ENCODE measurements at places on chromosomes 4 and X.

DNA sequence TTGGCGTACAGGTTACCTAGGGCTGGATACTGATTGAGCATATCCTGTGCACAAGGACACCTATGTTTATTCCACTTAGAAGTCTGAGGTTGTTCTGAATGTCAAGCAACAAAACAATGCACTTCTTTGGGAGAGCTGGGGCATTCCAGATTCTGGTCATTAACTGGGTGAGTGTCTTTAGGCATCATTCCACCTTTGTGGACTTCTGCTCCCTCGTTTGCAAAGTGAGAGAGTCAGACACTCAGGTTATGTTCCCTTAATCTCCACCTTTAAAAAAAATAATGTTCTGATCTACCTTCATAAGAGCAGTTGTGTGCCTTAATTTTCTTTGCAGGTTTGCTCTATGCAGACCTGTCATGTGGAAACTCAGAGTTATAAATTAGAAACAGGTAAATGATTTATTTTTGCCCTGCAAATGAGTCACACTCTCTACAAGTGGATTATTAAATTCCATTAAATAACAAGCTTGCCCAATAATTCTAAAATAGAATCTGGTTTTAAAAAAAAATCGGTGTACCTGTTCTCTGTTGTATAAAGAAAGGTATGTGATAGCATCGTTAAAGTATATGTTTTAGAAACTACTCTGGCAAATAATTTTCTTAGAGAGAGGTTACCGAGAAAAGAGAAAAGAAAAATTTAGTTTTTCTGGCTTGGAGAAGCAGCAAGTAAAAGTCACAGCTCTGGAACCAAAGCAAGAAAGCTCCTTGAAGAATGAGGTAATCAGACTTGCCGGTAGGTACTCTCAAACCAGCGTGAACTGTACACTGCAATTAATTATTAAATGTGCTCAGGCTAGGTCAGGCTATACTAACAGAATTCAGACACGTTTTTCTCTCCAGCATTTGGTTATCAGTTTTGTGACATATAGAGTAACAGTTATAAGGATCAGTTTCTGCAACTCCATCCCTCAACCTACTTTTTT, 93.2 kb downstream of the SORBS2 start:
- no peaks in the 10 kb centered on the region for H3K36me3 ChIP-seq
- no peak overlapping the region for H3K27ac ChIP-seq

DNA sequence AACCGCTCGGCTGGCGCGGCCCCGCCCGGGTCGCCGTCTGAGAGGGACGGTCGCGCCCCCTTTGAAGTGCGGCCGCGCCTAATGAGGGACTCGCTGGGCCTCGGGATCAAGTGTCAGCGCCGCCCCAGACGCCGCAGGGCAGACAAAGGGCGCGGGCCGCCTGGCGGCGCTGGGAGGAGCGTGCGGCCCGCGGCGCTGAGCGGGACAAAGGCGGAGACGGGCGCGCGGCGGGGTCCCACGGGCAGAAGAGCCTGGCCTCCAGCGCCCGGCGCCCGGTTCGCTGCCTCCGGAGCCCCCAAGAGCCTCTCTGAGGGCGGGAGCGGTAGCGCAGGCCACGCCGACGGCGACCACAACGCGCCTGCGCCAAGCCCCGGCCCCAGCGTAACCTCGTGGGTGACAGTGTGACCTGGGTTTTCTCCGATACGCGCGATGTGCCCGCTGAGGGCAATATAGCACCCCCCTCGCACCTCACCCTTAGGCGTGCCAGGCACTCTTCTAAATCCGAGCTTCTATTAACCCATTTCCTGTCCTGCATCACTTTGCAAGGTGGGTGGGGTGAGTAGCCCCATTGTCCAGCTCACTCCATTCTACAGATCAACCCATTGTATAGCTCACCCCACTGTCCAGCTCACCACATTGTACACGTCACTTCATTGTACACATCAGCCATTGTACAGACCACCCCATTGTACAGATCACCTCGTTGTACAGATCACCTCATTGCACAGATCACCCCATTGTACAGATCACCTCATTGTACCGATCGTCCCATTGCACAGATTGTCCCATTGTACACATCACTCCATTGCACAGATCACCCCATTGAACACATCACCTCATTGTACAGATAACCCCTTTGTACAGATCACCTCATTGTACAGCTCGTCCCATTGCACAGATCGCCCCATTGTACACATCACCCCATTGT, 33.7 kb upstream of the STX18 start:
- H3K4me1 ChIP-seq: peaks cover 26% of the 10 kb centered on the region
- H3K36me3 ChIP-seq: peaks cover 7% of the 10 kb centered on the region
- H3K27ac ChIP-seq: no peak overlapping the region
- DNase-seq: peak; percentile 81

GRCh38 chrX:2262668-2263055, 238.1 kb downstream of the DHRSX start:
- H3K27ac ChIP-seq: peak overlapping the region; percentile 75
- DNase-seq: peak; percentile 29
- no peaks in the 10 kb centered on the region for H3K27me3 ChIP-seq
- H3K36me3 ChIP-seq: peaks cover 16% of the 10 kb centered on the region
- peaks cover 11% of the 10 kb centered on the region for H3K4me1 ChIP-seq

DNA sequence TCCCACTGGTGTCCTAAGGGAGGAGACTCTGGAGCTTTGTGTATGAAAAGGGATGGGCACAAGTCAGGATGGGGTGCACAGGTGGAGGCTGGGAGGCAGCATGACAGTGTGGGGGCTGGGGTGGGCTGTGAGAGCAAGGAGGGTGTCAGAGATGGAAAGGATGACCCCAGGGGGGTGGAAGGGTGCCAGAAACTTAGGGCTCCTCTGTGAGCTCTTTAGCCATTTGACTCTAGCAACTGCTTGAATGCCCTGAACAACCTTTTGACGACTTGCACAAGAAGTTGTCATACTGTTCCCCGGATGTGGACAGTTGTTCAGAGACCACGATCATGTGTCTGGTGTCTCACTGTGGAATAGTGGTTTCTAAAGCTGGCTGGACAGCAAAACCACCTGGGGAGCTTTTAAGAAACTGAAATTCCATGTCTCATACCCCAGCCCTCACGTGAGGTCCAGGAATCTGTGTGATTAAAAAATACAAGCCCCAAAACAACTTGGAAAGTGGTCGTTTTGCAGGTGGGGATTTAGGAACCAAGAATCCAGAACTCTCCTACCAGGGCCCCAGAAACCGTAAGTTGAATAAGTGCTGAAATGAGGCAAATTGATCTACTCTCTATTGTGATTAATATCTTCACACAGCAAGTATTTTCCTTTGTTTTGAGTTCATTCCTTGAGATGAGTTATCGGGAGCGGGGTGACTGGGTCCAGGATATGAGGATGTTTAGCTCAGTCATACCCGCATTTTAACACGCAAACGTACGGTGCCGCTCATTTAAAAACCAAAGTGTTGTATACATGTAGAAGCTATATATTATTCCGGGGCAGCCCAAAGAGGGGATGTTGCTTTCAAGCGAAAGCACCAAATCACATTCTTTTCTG, 3.4 kb downstream of the RHOH start:
- H3K4me1 ChIP-seq: peaks cover 62% of the 10 kb centered on the region
- no peak for DNase-seq
- no peaks in the 10 kb centered on the region for H3K36me3 ChIP-seq
- H3K27ac ChIP-seq: peak overlapping the region; percentile 86
- no peak overlapping the region for H3K4me3 ChIP-seq

GRCh38 chrX:78452356-78452755, 124.9 kb upstream of the CYSLTR1 start:
- no peak overlapping the region for H3K4me3 ChIP-seq
- no peak overlapping the region for H3K27ac ChIP-seq
- no peaks in the 10 kb centered on the region for H3K4me1 ChIP-seq
- no peaks in the 10 kb centered on the region for H3K27me3 ChIP-seq
